ENCODE measurements at places on chromosomes 13 and 19.

GRCh38 chr13:107459430-107459829 lies 755.9 kb downstream of the LIG4 start:
- no peak for DNase-seq

DNA sequence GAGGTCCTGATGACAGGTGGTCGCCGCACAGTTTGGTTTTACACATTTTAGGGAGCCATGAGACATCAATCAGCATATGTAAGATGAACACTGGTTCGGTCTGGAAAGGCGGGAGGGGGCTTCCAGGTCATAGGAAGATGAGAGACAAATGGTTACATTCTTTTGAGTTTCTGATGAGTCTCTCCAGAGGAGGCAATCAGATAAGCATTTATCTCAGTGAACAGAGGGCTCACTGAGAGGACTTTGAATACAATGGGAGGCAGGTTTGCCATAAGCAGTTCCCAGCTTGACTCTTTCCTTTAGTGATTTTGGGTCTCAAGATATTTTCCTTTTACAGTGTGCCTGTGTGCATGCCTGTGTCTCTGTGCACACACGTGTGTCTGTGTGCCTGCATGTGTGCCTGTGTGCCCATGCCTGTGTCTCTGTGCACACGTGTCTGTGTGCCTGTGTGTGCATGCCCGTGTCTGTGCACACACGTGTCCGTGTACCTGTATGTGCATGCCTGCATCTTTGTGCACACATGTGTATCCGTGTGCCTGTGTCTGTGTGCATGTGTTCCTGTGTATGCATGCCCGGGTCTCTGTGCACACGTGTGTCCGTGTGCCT lies 35.5 kb upstream of the TMEM255B start:
- DNase-seq = no peak

GRCh38 chr13:113322043-113322461 lies 25.0 kb downstream of the LAMP1 start:
- DNase-seq = no peak

GRCh38 chr13:52809310-52809769 lies 39.1 kb downstream of the PCDH8 start:
- peak; percentile 75 for DNase-seq

DNA sequence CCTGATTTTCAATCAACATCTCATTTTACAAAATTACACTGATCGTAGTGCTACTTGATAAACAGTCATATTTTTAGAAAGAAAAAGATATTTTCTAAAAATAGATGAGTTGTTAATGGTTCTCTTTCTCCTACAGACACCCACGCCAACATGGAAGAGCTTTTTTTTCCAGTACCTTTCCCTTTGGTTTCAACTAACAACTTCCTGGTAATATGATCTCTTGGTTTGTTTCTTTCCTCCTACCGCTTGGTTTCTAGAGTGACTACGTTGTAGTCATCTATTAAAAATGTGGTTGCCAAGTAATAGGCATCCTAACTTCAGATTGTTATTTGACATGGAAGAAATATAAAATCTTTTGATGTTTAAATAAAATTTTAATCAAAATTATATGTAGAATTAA lies 189.0 kb downstream of the LACC1 start:
- peak; percentile 82 for DNase-seq

DNA sequence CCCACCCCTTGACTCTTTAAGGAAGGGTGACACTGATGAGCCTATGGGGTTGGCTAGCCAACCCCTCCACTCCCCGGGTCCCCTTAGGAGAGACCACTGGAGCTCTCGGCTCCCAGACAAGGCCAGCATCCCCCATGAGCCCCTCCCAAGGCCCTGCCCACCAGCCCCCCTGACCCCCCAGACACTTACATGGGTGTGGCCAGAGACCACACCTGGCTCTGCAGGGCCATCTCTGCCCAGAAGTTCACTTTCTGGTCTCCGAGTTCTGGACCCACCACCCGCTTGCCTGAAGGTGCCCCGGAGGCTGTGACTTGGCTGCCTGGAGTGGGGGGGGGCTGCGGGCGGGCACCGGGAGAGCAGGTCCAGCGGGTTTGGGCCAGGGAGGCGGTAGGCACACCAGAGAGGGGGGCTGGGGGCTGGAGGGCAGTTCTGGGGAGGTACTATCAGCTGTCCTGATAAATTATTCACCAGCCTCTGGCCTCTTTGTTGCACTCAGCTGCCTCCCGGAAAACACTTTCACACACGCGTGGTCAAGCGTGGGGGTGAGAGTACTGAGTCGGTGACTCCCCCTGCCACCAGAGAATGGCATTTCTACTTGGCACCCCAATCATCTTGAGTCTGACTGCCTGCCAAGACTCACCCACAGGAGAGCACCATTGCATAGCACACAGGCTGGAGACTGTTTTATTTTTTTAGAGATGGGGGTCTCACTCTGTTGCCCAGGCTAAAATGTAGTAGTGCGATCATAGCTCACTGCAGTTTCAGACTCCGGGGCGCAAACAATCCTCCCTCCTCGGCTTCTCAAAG lies at the start of gene PALM3:
TSS of gene PALM3 (minus strand) at position 326 of the 807 bp plus-strand sequence. CDS start at position 230, 96 bp downstream.
- peak; percentile 92 for DNase-seq

- no peak for DNase-seq
Measured at GRCh38 chr19:46409191-46409590, 4.2 kb downstream of the CCDC8 start.

GRCh38 chr13:88925954-88926353 lies 1254.8 kb downstream of the SLITRK5 start:
- DNase-seq = no peak

DNA sequence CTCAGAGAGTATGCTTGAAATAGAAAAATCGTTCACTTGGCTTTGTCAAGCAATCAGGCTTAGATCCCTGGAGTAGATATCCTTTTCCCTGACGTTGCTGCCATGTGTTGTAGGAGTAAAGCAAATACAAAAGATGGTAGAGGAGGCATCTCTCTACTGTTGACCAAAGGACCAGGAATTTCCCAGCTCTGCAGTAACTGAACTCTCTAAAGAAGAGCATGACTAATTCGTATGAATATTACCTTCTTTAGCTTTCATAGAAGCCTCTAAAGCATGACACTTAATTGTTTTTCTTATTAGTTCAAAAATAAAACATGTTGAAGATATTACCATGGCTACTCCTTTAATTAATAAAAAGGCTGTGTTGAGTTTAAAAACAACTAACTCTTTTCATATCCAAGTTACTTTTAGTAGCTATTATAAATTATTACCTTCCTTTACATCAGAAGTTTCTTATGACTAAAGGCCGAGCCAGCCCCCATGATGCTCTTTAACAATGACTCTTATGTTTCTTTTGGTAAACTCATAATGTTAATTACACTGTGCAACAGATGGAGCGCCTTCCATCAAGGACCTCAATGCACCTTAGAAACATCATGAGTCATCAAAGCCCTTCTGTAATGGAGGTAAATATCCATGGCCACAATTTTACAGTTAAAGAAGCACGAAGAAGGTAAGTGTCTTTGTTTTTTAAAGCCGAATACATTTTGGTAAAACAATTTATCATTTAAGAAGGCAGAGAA lies 352.4 kb downstream of the KLF5 start:
- no peak for DNase-seq

DNA sequence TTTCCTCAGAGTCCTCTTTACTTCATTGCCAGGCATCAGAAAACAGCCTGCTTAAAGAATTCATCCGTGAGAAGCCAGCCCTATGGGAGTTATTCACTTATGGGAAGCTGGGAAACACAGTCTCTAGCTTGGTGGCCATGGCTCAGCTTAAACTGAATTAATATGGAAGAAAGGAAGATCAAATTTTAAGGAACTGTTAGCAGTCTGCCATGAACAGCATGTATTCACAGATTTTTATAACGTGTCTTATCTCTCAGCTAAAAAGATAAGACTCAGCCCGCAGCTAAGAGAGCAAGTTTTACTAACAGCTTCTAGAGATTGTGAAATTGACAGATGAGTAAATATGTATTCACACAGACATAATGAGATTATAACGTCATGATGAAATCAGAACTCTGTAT lies 253.7 kb upstream of the RXFP2 start:
- peak; percentile 40 for DNase-seq

- no peak for DNase-seq
Measured at GRCh38 chr13:114315074-114315785, 927 bp downstream of the CHAMP1 start.

DNA sequence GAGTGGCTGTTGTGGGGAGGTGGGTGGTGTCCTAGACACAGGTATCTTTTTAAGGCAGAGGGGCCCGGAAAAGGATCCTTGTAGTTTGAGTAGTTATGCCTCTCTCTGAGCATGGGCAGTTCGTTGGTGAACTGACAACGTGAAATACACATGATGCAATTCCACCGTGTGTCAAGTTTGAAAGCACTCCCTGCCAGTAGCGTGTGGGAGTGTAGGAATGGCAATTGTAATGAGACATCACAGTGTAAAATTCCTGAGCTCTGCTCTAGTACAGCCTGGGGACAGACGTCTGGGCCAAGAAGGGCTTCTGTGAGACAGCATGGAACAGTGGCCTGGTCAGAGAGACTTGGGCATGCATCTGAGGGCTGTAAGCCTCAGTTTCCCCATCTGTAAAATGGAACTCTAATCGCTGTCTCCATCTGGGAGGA lies 10.4 kb upstream of the ASF1B start:
- DNase-seq = peak; percentile 88

DNA sequence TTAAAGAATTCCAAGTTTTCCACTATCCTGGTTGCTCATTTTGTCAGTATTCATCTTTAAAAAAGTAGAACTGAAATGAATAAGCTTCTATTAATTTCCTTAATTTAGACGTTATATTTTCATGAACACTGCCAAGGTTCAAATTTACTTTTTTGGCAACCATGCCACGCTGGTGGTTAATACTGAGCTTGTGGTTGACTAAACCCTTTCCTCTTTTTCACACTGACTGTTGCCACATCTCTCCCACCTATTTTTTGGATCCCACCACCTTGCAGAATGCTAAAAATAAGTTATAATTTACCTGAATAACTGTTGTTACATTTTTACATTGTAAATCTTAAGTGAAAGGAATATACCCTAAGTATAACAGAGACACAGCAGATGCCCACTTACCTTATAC lies 45.0 kb downstream of the FLT3 start:
- no peak for DNase-seq

DNA sequence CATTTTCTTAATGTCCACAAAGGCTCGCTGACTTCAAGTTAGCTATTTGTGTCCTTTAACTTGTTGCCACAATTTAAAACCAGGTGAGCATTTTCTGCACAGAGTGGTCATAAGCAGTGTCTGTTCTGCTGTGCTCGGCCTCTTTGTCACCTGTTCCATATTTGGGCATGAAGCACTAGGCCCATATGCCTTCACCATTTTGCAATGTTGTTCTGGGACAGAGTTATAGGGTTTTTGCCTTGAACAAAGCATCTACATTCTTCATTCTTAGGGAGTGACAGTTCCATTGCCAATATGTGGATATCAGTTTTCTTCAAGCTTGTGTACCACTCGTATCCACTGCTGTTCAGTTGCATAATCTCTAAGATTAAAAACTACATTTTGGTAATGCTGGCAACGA lies 56.1 kb downstream of the LRCH1 start:
- peak; percentile 46 for DNase-seq

- DNase-seq = no peak
Measured at GRCh38 chr13:78655906-78656305, 3.0 kb downstream of the OBI1 start.

DNA sequence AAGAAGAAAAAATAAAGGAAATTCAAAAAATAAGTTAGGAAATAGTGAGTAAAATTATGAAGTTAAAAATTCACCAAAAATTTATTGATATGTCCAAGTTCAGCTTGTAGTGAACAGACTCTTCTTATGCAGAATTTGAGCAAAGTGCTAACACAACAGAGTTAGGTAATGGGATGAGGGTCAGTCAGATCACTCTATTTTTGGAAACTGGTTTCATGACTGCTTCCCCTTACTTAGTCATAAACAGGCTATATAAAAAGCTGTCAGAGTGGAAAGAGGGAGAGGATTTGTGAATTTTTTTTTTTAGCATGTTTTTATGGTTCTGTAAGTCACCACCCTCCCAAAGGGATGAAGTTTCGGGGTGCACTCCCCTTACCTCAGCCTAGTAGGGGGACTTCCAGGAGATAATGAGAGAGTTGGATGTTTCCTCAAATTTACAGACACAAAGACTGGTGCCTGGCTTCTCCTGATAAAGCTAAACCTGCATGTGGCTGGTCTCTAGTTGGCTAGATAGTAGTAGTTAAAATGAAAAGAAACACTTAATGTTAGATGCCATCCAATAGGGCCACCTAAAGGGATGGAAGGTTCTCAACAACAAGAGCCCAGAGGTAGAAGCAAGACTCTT lies 4.5 kb downstream of the CPB2 start:
- no peak for DNase-seq

- DNase-seq = no peak
Measured at GRCh38 chr19:39939556-39939955, 5.1 kb upstream of the FCGBP start.

GRCh38 chr13:106426909-106427308 lies 108.6 kb downstream of the EFNB2 start:
- no peak for DNase-seq

- DNase-seq = no peak
Measured at GRCh38 chr19:34676697-34677385, at the start of gene SCGB2B2. Gene SCGB2B2, minus strand, starts transcription at chr19:34677159. Its CDS starts 82,596 bp downstream, at chr19:34594563.

- no peak for DNase-seq
Measured at GRCh38 chr19:42380155-42380554, 9.9 kb downstream of the CNFN start.

GRCh38 chr13:75226092-75226491 lies 255.9 kb downstream of the TBC1D4 start:
- DNase-seq = no peak

GRCh38 chr19:51501594-51502263 lies at the start of gene SIGLEC12:
Gene SIGLEC12, minus strand, starts transcription at chr19:51501800. Its CDS starts 67 bp downstream, at chr19:51501733.
- DNase-seq = no peak

DNA sequence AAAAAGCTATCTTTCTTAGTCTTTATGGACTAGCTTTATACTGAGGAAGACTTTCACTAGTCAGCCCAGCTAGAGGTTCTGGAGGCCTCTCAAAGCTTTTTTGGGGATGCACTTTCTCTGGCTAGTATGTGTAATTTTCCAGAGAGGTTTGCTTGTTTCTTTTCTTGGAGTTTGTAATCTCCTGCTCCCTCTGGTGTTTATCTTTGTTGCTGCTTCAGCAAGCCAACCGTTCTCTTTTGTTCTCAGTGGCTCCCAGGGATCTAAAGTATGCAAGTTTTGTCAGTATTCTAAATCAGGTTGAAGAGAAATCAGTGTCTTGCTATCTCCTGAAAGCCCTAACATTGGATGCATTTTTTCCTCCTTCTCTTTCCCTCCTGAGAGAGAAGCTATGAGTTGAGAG lies 121.1 kb upstream of the MYO16 start:
- no peak for DNase-seq

- no peak for DNase-seq
Measured at GRCh38 chr19:48718711-48719231, 754 bp downstream of the MAMSTR start.

GRCh38 chr19:41264581-41265394 lies 616 bp downstream of the HNRNPUL1 start:
- peak; percentile 23 for DNase-seq

GRCh38 chr13:23159205-23159759 lies 21.5 kb upstream of the SGCG start:
- DNase-seq = peak; percentile 26

DNA sequence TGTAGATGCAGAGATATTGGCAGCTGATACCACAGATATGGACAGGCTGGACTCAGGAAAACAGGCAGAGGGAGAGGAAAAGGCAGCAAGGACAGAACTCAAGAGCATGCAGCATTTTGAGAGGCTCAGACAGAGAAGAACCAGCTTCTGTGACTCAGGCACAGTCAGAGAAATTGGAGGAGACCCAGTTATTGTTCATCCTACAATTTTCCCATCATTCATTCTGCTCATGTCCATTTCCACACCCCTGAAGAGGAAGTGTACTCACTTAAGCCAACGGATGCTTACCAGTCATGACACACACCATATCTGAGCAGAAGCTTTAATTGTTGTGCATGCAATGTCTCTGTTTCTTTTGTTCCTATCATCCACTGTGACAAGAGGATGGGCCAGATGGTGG lies 359.8 kb upstream of the HTR2A start:
- no peak for DNase-seq

GRCh38 chr19:23273022-23273589 lies 22.9 kb upstream of the ZNF724 start:
- DNase-seq = peak; percentile 36

Data from trophoblast cell (in vitro differentiated cells and primary cell).